ENCODE measurements at places on chromosomes 11 and 22.

- no peak for DNase-seq
Observed at GRCh38 chr11:67435031-67435726, 2.3 kb downstream of the PTPRCAP start.

DNA sequence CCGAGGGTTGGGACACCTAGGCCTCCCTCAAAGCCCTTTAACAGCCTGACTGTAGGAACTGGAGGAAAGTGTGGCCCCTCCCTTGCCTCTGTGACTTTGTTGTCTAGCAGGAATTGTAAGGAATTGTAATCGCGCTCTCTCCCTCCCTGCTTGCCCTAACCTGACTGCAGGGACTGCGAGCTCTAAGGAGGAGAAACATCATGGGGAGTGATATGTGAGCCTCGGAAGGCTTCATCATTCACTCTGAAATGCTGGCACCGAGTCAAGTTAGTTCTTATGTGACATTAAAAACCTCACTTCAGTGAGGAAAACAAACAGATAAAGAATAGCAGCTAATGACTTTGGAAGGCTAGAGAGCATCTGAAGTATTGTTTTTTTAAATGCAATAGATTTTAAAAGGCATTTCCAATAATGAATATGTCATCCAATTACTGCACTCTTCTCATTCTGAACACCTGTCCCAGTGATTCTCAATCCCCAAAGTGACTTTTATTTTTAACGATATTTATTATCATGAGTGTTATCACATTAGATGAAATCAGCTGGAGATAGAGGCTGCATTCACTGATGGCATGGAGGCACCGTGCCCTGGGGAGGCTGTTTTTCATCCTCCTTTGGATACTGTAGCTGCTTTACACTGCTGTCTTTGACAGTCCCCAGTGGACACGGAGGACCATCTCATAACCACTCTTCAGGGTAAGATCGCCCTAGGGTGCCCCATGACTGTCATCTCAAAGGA, 58.5 kb upstream of the NTM start:
- no peak for DNase-seq

GRCh38 chr11:14835496-14836492, 56.2 kb downstream of the CYP2R1 start:
- DNase-seq = no peak

GRCh38 chr11:66050581-66051231, 1.5 kb upstream of the SF3B2 start:
- DNase-seq = no peak

DNA sequence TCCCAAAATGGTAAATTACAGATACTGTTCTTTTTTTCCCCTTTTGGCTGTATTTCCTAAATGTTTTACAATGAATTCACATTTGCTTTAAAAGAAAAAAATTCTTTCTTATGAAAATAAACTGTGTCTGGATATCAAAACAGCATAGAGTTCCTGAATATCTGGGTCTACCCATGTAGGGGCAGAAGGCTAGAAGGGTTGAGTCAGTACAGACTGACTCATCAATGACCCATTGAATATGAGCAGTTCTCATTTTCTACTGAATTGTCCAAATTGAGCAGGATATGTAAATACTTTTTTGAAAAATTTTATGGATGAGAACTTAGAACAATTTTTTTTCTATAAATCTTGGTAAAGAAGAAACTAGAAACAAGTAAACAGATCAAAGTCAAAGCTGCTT, 16.3 kb upstream of the C11orf87 start:
- no peak for DNase-seq

GRCh38 chr11:4682623-4683419, 14.8 kb downstream of the OR51E2 start:
- no peak for DNase-seq

DNA sequence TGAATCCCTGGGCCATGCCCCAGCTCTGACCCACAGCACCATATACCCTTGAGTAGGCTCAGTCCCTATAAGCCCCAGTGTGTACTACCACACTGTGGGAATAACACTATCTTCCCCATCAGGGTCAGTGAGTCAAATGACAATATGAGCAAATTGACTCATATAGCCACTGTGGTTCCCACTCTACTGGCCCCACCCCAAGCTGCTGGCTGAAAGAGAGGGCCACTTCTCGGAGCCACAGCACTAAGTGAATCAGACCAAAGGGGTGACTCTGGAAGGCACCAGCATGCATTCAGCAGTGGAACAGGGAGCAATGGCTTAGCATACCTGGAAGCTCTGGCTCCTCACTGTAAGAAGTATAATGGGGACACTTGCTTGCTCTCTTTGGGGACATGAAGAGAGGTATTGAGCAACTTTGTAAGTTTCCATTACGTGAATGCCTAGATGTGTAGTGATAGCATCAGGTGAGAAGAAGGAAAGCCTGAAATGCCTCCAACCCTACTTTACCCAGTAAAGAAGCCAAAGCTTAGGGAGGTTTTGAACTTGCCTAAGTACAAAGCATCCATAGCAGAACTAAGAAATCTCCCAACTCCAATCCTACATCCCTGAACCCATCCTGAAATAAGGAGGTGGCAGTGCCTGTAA, 13.5 kb downstream of the CD59 start:
- DNase-seq = no peak

GRCh38 chr11:66466225-66467033, at the start of gene PELI3:
Gene PELI3, plus strand, starts transcription at chr11:66466905. Its CDS starts 1,224 bp downstream, at chr11:66468129.
- DNase-seq = peak; percentile 91

DNA sequence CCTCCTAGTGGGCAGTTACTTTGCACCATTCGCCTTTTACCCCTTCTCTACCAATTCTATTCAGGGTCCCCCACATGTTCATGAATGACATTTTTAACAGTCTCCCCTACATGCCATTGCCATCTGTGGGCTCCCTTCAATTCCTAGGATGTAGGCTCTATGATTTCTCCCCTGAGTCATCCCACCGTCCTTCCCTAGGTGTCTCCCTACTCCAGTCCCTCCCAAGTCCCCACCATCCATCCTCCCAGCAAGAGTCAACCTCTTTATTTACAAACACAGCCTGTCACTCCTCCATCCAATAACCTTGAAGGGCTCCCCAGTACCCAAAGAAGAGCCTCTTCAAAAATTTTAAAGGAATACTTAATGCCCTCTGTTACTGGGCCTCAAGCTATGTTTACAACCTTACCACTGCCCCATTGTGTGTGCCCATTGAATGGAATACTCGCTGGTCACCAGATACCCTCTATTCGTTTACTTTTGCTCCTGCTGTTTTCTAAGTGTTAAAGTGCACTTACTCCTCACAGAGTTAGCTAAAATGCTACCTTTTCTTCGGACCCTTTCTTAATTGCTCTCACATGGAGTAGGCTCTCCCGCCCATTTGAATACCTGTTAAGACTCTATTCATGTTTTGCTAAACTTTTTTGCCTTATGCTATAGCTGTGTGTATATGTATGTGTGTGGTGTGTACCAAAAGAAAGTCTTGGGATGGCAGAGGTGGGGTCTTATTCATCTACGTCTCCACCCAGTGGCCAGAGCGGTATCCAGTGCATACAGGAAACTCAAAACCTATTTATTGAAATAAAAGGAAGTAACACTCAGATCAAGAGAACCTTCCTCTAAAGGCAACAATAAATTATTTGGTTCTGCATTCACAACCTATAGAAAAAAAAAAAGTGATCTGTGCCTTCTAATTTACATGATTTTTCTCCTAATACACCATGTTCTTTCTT, 235.8 kb upstream of the CCDC90B start:
- DNase-seq = no peak

GRCh38 chr11:119618208-119618909, 110.6 kb downstream of the NECTIN1 start:
- DNase-seq = no peak

- DNase-seq = no peak
Observed at GRCh38 chr11:61637277-61637676, 42.9 kb upstream of the DAGLA start.

DNA sequence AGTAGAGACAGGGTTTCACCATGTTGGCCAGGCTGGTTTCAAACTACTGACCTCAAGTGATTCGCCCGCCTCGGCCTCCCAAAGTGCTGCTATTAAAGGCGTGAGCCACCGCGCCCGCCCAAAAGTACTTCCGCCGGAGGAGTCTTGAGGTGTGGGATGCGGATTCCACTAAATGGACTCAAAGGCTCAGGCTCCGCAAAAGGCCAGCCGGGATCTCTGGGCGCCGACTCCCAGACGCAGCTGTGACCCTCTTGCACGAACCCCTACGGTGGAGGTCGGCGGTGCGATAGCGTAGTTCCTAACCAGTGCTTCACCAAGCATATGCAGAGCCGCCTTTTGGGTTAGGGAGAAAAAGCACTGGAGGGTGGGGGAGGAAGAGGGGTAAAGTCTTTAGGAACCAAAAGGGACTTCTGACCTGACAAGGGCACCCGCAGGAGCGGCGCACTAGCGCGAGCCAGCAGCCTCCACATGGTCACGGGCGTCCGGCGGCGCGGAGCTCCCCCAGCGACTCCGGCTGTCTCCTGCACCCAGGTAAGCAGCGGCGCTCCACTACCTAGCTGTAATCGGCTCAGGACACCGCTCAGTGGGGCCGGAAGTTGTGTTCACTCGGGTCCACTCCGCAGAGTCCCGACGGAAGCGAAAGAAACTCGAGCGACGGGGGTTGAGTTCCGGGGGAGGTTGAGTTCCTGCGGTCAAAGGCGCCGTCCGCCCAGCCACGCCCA, at the start of gene MRPL16:
TSS of gene MRPL16 (minus strand) at position 590 of the 722 bp plus-strand sequence. CDS start at position 470, 120 bp downstream.
- DNase-seq = peak; percentile 84

- DNase-seq = no peak
Observed at GRCh38 chr22:20859615-20860014, 808 bp downstream of the SNAP29 start.

- no peak for DNase-seq
Observed at GRCh38 chr22:11613898-11614755, 3913.9 kb upstream of the OR11H1 start.

- DNase-seq = no peak
Observed at GRCh38 chr11:95134491-95134890, 44.8 kb downstream of the ENDOD1 start.

- DNase-seq = no peak
Observed at GRCh38 chr22:42270176-42270509, 310 bp downstream of the TCF20 start.

DNA sequence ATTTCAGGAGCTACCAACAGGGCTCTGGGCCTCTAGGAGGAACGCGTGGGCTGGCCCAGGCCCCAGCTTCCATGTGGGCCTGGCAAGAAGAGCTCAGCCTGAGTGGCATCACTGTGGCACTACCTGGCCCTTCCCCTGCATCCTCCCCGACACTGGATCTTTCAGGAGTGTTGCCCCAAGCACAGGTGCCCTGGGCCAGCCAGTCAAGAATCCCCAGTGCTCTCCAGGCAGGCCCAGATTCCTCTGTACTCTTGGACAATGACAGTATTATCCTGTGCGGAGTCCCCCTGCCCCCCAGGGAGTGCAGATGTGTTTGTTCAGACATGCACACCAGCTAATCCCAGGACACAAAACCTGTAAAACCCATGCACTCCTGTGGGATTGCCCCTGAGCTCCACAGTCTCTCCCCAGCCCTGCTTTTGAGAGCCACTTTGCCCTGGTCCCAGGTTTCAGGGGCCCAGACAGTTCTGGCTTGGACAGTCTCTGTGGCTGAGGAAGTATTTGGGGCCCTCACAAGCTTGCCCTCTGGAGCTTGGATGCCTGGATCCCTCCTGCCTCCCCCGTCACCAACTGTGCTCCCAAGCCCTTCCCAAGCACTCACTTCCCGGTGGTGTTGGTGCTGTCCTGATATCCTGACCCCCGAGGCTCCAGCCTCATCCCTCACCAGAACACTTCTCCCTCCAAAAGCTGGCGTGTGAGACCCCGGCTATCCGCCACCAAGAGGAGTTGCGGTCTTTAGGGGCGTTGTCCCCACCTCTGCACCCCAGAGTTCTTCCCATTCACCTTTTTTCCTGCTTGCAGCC, 39.9 kb downstream of the KCNC1 start:
- DNase-seq = no peak

DNA sequence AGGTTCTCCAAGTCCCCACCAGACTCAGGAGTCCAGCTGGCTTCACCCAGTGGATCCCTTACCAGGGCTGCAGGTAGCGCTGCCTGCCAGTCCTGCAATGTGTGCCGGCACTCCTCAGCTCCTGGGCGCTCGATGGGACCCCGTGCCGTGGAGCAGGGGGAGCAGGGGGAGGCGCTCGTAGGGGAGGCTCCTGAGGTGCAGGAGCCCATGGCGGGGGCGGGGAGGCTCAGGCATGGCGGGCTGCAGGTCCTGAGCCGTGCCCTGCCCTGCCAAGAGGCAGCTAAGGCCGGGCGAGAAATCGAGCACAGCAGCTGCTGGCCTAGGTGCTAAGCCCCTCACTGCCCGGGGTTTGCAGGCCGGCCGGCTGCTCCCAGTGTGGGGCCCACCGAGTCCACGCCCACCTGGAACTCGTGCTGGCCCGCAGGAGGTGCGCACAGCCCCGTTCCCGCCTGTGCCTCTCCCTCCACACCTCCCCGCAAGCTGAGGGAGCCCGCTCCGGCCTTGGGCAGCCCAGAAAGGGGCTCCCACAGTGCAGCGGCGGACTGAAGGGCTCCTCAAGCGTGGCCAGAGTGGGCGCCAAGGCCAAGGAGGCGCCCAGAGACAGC, 792.9 kb upstream of the CCDC179 start:
- DNase-seq = no peak

DNA sequence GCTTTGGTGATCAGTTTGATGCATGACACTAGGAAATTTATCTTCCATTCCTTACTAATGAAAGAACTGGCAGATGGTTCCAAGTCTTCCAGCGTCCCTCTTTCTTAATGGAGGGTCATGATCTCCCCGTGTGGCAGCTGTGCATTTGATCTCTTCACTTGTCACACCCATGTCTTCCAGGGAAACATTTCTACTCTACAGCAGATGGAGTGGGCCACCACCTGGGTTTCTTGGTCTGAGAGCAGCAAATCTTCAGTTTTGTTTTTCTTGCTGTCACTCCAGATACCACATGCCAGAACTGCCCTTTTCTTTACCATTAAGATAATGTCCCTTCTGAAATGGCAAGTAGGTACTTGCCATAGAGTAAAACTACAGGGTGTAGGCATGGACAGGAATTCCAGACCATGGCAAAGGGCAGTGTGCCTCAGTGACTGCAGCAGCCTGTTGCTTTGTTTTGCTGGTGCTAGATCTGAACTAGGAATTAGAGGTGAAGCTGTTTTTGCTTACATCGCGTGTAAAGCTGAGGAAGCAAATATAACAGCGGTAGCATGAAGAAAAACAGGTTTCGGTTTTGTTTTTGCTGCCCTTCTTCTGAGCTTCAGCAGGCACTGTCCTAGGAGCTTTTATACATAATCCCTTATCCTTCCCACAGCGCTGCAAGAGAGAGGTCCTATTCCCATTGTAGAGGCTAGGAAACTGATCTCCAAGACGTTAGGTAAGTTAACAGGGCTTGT, 20.7 kb upstream of the C11orf96 start:
- no peak for DNase-seq

DNA sequence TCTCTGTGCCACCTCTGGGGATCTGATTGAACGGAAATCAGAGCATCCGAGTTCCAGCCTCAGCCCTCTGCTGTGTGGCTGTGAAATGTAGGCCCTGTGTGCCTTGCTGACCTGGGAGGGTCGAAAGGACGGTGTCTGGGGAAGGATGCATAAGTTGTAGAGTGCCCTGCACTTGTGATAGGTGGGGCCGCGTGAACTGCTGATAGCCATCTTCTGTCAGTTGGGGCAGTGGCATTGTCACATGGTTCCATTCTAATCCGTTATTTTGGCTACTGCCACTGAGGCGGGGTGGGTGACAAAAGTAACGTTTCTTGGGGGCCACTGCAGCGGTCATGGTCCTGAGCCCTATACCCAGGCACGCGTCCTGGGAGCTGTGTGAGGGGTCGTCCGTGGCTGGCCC, 63.4 kb downstream of the LRP5 start:
- no peak for DNase-seq

All from stimulated activated CD4-positive, alpha-beta T cell treated with anti-CD3 and anti-CD28 coated beads, Interleukin-15, amount 100 ng/mL, for 1 hour (primary cell).